ENCODE measurements at places on chromosomes 1 and 21.

GRCh38 chr1:12208764-12209494 is 20.9 kb upstream of the VPS13D start:
- DNase-seq: no peak

DNA sequence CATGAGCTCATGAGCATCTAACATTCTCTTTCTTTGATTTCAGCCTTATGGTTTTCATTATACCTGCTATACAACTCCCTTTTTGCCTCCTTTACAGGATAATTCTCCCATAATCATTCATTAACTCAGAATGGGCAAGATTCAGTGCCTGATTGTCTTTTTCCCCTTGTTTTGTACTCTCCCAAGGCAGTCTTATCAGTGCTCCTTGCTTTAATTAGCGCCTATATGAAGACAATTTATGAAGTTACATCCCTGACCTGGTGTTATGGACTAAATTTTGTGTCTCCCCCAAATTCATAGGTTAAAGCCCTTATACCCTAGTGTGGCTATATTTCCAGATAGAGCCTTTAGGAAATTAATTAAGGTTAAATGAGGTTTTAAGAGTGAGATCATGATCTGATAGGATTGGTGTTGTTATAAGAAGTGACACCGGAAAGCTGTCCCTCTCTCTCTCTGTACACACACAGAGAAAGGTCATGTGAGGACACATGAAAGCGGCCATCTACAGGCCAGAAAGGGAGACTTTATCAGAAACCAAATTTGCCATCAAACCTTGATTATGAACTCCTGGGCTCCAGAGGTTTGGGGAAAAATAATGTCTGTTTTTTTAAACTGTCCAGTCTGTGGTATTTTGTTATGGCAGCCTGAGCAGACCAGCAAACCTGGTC is 185.8 kb upstream of the CHODL start:
- DNase-seq: no peak

DNA sequence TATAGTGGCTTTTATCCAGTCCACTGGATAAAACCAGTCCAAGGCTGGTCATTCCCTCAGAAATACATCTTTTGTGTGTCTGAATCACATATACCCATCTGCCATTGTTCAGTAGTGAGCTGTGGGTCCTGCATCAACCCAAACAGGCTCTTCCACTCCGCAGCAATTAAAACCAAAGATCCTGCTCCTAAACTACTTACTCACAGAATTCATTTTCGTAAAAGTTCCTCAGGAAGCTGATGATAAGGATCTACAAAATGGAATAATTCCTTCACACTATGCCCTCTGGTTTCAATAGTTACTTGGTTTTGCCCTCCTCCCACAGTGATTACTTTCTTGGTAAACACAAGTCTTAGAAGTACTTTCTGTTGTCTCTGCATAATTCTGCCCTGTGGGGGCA is 5.1 kb upstream of the MFSD2A start:
- DNase-seq: no peak

DNA sequence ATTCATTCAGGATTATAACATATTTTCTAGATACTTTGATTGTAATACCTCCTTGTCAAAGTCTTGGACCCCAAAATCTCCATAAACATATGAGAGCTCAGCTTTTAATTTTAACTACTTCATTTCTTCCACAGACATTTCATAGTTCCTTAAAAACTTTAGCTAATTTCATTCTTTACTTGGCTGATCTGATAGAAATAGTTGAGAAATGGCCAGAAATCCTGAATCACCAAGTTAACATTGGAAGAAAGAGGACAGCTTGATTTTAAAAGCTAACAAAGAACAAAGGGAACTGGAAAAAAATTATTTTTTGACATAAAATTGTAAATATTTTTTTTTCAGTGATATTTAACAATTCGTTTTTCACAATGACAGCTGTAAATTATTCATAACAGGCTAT is 216.5 kb downstream of the NTNG1 start:
- no peak for DNase-seq

- no peak for DNase-seq
Observed at GRCh38 chr1:91381844-91382243, 22.8 kb downstream of the HFM1 start.

DNA sequence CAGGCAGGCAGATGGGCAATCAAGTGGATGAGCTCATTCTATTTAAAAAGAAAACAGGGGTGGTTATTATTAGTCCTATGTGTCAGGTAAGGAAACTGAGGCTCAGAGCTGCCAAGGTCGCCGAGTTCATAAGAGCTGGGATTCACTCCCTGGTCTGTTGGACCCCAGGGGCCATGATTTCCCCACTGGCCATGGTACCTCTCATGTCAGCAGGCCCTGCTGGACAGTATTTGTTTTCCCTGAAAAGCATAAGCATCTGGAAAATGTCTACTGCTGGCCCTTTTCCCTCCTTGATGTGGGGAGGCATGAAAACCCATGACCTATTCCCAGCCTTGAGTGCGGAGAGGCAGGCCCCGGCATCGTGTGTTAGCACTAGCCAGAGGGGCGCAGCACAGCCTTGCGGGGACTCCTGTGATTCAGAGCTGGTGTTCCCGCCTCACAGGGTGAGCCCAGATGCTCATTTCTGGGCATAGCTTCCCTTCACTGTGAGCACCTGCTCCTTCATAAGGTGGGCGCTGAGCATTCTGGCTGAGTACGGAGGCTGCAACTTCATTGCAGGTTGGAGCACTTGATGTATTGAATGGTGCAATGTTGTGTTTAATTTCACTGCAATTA is 617.5 kb downstream of the PTPRU start:
- DNase-seq: no peak

DNA sequence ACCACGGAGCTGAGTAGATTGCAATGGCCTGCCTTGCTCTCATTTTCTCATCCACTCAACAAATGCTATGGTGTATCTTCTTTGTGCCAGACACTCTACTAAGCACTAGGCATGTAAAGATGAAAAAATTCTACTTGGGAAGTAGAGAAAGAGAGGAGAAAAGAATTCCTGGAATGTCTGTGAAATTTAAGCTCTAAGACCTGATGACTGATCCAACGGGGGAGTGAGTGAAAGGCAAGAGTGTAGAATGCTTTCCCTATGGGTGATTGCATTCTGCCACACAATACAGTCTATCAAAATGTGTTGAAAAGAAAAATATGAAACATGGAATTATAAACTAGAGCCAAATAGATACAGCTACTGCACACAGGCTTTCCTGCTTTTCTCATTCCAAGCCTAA is 82.3 kb downstream of the CYYR1 start:
- DNase-seq: no peak

GRCh38 chr1:202061055-202061454 is 50.7 kb downstream of the ELF3 start:
- DNase-seq: no peak

DNA sequence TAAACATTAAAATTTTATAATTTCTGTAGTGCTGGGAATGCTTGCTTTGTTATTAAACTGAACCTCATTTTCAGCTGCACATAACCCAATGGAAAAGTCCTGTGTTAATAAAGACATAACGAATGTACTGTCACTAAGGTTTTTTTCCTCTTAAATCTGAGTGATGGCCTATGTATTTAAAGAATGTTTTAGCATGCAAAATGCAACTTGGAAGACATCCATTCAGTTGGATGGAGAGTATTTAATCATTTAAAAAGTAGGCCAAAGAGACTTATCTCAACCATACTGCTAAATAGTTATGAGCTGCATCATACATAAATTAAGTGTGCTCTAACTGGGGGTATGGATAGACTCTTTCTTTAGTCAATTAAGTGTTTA is 48.5 kb downstream of the RWDD3 start:
- no peak for DNase-seq

GRCh38 chr21:46226920-46227599 is 1.5 kb downstream of the LSS start:
- no peak for DNase-seq

GRCh38 chr1:206435445-206435844 is 34.8 kb upstream of the IKBKE start:
- no peak for DNase-seq

- DNase-seq: no peak
Observed at GRCh38 chr21:36325373-36326010, 5.5 kb downstream of the MORC3 start.

GRCh38 chr1:48807554-48808260 is 31.0 kb upstream of the BEND5 start:
- DNase-seq: no peak

DNA sequence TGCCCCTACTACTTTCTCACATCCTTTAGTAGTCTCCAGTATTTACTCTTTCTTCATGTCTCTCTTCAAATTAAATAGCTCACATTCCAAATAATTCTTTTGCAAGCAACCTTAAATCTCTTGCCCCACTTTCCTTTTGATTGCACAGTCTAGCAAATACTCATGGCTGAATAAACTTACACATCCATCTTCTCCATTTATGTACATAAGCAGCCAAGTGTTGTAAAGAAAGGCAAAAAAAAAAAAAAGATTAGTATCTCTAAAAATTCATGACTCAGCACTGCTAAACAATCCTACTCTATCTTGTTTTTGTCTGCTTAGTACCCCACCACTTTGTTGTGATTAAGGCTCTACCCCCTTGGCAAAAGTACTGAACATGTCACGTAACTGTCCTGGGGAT is 42.6 kb downstream of the F13B start:
- no peak for DNase-seq

- no peak for DNase-seq
Observed at GRCh38 chr1:41668967-41669366, 184.5 kb upstream of the EDN2 start.

DNA sequence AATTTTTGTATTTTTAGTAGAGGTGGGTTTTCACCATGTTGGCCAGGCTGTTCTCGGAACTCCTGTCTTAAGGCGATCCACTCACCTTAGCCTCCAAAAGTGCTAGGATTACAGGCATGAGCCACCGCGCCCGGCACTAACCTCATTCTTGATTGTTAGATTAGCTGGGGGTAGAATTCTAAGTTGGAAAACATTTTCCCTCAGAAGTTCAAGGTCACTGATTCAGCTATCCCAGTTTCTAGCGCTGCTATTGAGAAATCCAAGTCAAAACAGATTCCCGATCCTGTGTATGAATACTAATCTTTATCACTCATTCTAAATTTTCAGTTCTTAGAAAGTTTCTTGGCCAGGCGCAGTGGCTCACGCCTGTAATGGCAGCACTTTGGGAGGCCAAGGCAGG is 24.4 kb upstream of the EFNA1 start:
- no peak for DNase-seq

- no peak for DNase-seq
Observed at GRCh38 chr21:39511102-39511501, 59.3 kb downstream of the SH3BGR start.

DNA sequence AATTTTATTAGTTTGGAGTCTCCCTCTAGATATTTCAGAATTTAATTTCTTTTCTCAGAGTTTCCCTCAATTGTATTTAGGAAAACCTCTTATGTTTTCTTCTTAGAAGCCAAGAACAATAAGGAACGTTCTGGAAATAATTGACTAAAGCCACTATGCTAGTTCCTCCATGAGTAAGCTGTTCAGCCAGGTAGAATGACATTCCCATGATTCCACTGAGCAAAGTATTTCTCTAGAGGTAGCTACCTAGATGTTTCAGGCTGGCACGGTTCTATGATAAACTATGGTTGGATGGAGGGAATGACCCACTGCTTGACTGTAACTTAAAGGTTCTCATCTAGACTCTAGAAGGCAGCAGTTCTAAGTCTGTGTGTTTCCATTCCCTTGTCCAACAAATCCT is 62.4 kb downstream of the CLDN17 start:
- no peak for DNase-seq

GRCh38 chr1:93707956-93708355 is 26.3 kb upstream of the BCAR3 start:
- no peak for DNase-seq

DNA sequence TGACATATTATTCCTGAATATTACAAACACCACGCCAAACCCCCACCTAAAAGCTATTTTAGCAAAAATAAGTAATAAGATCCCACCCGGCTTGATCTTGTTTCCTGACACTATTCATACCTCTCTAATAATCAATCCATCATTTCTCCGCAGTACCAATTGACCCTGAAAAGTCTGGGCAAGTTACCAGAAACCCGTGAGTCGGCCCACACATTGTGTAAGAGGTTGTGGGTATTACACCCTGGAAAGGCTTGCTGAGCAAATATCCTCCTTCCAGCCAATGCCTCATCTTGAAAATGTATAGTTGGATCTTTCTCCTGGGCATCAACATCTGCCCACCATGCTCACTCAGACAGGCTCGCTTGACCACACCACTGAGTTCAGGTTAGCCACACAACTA is 451.0 kb downstream of the TTLL7 start:
- DNase-seq: no peak

DNA sequence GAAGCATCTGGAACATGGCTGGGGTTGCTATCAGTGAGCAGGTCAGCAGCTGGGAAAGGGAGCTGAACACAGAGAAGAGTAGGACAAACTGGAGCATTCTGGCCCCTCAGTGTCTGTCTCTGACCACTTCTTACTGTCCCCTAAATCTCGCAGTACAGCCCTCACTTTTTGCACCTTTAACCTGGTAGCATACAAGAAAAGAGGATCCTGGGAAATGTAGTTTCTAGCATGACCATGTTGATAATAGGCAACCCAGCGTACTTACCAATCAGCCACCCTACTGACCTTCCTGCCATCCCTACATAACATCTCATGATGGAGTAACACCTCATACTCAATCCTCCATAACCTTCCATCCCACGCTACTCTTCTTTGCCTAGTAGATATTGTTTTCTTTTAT is 99.1 kb upstream of the RAVER2 start:
- DNase-seq: no peak

DNA sequence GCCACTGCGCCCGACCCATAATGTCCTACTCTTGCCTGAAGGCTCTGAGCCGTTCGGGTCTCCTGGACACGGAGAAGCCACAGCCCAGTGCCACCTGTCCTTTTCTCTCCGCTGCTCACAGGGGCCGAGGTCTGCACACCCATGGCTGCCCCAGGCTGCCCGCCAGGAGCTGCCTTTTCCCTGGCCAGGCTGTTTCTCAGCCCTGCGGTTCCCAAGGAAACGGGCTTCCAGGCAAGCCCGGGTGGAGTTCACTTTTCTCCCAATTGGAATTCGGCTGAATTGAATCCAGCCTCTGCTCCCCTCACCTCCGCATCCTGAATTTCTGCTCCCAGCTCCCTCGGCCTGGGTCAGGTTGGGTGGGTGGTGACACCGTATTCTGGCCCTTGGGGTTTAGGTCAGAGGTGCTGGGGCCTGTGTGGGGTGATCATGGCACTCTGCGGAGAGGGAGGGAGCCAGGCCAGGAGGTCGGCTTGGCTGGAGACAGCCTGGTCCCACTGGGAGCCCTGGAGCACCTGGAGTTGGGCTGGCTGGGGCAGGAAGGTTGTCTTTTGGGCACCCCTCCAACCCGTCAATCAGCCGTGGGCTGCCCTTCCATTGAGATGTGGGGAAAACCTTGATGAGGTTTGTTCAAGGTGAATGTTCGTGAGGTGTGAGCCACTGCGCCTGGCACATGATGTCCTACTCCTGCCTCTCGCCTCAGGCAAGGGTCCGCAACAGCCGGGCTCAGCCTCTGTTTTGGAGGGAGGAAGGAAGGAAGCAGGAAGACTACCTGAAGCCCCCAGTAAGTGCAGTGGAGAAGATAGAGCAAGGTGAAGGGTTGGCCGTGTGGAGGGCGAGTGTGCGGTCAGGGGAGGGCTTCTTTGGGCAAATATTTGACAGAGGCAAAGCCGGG is 25.1 kb downstream of the RRP1 start:
- no peak for DNase-seq

Measured in cortex of kidney (tissue), 1 donor.